ENCODE measurements at places on chromosomes 11 and 22.

DNA sequence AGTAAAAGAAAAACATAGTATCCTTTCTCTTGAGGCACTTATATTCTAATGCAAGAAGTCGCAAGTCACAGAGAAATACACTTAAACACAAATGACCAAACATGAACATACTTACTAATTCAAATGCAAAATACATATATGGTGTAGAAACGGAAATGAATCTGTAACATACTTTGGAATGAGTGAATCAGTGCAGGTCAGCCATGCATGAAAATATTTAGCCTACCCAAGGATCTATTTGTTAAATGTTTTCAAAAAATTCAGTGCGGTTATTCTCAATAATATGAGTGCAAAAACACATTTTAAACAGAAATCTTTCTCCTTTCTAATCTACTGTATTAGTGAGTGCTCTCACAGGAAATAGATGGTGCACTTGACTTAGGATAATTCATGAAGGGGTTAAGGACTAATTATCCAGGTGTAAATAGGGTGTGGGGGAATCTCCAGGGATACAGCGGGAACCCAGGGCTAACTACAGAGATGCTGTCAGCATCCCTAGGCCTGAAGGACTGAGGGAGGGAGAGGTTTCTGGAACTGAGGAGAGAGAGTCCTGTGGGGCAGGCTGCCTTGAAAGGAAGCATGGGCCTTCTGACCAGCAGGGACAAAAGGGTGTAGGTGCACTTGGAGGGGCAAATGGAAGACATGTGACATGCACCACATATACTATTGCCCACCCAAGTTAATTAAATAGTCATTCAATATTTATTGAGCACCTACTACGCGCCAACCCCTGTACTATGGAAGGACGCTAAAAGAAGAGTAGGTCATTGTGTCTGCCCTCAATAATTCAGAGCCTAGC, 139.2 kb downstream of the MAML2 start:
- DNase-seq, result no peak

DNA sequence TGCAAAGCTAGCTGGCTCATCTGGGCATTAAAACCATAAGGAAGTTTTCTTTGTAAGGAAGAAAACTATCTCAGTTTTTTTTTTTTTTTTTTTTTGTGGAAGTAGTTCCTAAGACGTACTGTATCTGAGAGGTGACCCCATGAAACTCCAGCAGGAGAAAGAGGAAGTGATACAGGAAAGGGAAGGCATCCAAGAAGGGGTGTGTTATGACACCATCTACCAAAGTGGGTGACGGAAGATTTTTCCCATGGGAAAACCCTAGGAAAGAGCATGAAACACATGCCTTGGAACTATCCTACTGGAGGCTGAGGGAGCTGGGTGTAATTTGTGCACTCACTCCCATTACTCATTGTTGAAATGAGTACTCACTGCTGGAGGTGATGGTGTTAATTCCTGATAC, 63.8 kb upstream of the ARHGAP20 start:
- no peak for DNase-seq

GRCh38 chr11:21622995-21623394, 569.9 kb upstream of the ANO5 start:
- DNase-seq, result no peak

- no peak for DNase-seq
Measured at GRCh38 chr22:49500942-49501395, 326.7 kb downstream of the BRD1 start.

DNA sequence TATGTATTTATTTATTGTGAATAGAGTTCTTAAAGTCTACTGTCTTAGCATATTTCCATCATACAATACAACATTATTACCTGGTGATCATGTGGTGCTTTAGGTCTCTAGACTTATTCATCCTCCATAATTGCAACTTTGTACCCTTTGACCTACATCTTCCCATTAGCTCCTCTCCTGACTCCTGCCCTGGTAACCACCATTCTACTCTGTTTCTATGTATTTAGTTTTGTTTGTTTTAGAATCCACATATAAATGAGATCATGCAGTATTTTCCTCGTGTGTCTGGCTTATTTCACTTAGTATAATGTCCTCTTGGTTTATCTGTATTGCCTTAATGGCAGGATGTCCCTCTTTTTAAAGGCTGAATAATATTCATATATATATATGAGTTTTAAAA, 22.7 kb downstream of the NCAM1 start:
- DNase-seq, result no peak

DNA sequence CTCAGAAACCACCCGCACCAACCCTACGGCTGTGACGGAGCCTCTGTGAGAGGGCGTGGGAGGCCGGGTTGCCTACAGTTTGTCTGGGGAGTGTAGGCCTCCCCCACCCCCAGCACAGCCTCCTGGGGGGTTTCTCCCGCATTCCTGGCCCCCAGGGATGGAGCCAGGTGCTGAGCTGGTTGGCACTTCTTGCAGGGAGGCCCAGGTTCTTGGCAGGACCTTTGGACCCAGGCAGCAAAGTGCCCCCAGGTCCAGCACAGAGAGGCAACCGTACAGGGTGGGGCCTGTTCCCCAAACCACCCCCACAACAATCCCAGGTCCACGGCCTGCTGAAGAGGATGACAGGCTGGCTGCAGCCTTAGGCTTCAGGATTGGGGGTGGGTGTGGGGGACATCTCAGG, 36.5 kb downstream of the MACROD1 start:
- DNase-seq, result no peak

GRCh38 chr11:128116885-128117284, 470.5 kb downstream of the ETS1 start:
- no peak for DNase-seq

GRCh38 chr11:43879789-43880639, 617 bp upstream of the ALKBH3 start:
- DNase-seq, result no peak

- DNase-seq, result no peak
Measured at GRCh38 chr22:36852056-36852973, 8.5 kb upstream of the NCF4 start.

DNA sequence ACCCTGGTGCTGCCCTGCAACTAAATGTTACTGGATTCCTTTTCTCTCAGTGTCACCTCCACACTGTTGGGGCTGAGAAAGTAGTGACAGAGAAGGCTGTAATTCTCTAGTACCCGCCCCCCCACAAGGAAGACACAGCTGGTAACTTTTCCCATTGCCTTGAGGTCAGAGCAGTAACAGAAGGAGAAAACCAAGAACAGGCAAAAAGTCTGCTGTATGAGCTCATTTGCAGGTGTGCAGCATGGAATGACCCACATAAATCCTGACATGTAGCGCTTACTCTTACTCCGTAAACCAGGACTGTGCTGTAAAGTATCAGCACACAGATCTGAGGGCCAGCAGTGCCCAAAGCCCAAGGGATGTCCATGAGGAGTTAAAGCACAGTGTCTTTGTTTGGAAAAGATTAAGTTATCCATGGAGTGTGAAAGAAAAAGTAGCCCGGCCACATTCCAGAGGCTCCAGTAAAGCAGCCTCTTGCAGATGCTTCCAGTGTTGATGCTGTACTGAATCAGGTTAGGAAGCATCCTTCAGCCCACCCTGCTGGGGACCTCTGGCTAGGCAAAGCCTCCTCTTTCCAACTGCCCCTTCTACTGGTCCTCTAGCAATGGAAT, 120.7 kb downstream of the PLEKHA7 start:
- no peak for DNase-seq
